D721Med (cell line): ENCODE measurements at places on chromosomes 3 and 15.

GRCh38 chr3:5813521-5813920 lies 626.0 kb downstream of the EDEM1 start:
- DNase-seq: no peak

DNA sequence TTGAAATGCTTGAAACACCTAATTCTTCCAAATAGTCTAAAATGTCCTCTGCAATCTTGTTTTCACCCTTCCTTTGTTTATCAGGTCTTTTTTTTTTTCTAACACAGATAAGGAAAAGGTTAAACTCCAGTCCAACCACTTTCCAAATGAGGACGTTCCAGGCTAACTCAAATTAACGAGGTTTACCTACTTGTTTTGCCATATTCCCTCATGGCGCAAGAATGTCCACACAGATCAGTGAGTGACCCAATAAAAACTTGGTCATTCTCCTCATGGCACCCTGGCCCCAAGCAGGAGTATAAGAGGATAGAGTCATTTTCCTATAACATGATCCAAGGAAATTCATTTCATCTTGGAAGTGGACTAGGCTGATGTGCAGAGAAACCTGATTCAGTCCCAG lies 6.6 kb upstream of the LIPC start:
- no peak for DNase-seq

DNA sequence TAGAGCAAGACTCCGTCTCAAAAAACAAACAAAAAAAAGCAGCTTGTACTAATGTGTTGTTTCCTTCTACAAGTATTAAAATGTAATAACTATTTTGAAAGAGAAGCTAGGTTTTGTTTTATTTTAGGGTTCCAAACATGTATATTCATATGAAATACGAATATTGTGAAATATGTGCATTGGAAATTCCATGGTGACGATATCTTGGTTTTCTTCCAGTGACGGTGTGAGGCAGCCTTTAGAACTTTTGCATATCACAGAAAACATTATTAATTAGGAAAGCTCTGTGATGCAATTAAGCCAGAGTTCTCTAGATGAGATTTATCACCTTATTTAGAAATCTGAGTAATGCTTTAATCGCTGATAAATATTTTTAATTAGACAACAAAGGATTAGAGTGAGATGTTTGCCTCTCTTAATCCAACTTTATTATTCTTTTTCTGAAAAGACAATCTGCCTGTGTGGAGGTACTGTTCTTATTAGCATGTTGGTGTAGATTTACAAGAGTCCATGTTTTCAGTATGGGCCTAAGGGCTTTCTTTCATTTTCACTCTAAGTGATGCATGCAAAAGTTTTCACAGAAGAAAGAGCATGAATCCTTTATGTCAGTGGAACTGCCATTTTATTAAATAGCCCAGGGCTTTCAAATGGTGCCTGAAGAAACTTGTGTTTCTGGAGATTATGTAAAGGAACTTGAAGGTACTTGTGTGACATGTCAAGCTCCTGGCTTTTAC lies 37.7 kb upstream of the SAMMSON start:
- DNase-seq: no peak

DNA sequence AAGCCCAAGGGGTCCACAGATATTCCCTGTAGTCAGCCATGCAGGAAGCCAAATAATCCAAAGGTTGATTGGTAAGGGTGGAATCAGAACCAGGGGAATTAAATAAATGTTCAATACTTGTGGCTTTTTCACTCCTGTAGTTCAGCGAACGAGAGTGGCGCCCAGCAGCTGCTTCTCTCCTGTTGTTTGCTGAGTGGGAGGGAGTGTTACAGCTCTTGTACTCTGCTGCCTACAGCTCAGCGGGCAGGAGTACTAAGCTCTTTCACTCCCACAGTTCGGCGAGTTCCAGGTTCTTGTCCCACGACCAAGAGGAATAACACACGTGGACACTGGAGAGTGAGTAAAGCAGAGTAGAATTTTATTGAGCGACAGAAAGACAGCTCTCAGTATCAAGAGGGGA lies 105.9 kb downstream of the MOBP start:
- no peak for DNase-seq

GRCh38 chr3:32820971-32821685 lies 3.3 kb downstream of the TRIM71 start:
- DNase-seq: no peak

DNA sequence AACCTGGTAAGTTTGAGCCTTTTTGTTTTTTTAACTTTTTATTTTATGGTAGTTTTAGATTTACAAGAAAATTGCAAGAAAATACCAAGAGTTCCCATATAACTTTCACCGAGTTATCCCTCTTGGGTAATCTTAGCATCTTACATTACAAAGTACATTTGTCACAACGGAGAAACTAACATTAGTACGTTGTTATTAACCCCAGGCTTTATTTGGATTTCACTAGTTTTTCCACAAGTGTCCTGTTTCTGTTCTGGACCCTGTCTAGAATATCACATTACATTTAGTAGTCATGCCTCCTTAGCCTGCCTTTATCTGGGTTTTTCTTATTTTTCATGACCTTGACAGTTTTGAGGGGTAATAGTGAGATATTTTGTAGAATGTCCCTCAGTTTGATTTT lies 53.5 kb upstream of the KPNA4 start:
- no peak for DNase-seq

DNA sequence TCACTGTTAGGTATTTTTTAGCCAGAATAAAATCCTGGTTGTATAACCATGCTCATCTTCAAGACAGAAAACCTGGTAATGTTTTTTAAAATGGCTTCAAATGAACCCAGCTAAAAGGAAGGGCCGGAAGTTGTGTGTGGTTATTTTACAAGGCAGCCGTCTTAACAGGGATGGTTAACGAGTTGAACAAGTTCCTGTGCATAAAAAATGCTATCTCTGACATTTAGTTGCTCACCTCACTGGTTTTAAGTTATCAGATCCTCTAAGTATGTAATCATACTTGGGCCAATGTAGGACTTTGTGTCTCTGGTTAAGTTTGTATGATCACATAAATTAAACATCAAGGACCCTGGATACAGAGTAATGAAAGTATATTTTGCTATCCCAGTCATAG lies 2.1 kb downstream of the ATP11B start:
- no peak for DNase-seq

GRCh38 chr3:59606638-59607266 lies 556.9 kb upstream of the CFAP20DC start:
- DNase-seq: no peak

GRCh38 chr3:4841225-4841624 lies 138.0 kb upstream of the BHLHE40 start:
- DNase-seq: no peak

GRCh38 chr15:37034392-37034791 lies 66.0 kb downstream of the MEIS2 start:
- DNase-seq: no peak

DNA sequence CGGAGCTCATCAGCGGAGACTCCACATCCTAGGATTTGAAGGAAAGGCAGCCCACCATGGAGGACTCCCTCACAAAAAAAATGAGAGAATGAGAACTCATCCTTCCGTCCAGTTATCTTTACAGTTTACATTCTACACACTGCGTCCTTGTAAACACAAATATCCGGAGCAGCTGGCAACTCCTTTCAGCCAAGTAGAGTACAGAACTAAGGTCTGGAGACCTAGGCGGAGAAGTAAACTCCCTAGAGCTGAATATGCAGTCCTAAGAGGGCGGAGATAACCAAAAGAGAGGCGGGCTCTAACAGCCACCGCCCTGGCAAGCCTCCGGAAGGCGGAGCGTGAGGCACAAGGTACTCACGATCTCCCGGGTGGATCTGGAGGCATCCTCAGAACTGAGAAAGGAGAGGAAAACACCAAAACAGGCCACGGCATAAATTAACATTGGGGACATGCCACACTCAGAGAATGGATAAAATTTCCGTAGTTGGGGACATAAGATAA lies 924 bp upstream of the SIN3A start:
- DNase-seq: no peak

DNA sequence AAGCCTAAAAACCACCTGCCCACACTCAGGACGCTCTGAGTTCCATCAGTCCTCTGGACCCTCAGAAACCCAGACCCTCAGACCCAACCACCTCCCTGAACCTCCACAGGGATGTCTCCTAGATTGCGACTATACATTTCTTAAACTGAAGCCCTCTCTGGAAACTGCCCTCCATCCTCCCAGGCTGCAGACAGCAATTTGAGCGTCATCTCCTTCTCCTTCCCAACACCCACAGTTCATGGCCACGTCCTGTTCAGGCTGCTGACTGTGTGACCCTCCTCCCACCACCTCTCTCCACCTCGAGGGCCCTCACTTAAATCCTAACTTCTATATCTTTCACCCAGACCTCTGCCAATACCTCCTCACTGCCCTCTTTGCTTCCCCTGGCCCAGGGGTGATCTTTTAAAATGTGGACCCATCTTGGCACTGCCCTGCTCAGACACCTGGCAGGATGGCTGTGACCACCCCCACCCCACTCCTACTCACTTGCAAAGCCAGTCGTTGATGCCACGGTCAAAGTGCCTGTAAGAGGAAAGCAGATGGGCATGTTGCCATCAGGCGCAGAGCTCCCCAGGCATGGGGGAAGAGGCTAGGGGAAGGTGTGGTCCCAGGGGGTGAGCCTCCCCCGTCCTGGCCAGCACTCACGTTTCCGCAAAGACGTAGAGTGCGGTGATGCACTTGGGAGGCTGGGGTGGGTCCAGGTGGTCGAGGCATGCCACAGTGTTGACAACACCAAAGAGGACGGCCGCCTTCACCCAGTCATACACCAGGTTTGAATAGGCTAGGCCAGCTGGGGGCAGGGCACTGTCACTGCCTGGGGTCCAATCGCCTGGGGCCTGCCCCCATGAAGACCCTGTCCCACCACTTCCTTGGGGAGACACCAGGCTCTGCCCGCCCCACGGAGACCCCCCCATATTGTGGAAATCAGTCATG lies 6.0 kb downstream of the HHATL start:
- no peak for DNase-seq

GRCh38 chr3:157129803-157130466 lies 30.0 kb downstream of the CCNL1 start:
- no peak for DNase-seq

DNA sequence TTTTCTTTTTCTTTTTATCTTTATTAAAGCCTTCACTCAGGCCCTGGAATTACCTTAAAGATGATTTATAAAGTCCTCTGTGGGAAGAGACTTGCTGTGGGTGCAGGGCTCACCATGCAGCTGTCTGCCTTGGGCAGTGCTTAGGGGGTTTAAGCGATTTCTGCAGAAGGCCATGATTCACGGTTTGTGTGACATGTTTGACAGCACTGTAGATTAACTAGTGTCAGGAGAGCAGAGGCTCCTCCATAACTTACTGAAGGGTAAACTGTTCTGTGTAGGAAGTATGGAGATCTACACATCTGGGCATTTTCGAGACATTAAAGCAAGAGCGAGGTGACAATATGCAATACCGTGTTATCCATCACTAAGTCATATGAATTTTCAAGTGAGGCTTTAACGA lies 137.7 kb downstream of the LRIG1 start:
- no peak for DNase-seq

GRCh38 chr15:58460872-58461271 lies 29.1 kb downstream of the LIPC start:
- DNase-seq: no peak

DNA sequence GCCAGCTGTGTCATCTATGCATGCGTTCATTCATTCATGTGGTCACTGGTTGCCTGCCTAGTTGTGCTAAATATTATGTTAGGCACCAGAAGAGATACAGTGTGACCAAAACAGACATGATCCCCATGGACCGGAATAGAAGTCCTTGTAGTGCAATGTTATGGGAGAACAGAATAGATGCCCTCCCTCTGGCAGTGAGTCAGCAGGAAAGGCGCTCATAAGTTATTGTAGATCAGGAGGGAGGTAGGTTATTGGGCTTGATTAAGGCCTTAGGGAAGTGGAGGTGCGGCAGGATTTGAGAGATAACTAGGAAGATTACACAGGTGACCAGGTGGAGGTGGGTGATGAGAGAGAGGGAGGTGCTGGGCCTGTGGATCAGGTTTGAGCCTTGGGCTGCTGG lies 5.2 kb downstream of the MCTP2 start:
- no peak for DNase-seq

- no peak for DNase-seq
These were observed 2.1 kb upstream of the PARP14 start for GRCh38 chr3:122678506-122678905.

DNA sequence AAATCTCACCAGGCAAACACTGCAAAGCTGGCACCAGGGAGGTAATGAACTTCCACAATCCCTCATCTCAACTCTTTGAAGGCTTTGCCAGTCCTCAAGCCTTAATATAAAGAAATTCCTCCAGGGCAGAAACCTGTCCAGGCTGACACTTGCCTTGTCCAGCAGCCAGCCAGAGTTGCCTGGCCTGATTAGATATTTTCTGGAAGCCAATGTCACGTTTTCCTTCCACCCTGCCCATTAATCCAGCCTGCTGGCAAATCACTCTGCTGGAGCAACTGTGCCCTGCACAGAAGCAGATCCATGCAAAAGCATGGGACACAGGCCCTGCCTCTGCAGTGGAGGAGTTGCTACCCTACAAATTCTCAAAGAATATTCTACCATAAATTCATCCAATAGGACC lies 56.5 kb downstream of the HEG1 start:
- DNase-seq: no peak

GRCh38 chr3:117550766-117551165 lies 841.2 kb downstream of the TUSC7 start:
- DNase-seq: no peak

- DNase-seq: no peak
These were observed 116.7 kb downstream of the RASA2 start for GRCh38 chr3:141603473-141604035.

DNA sequence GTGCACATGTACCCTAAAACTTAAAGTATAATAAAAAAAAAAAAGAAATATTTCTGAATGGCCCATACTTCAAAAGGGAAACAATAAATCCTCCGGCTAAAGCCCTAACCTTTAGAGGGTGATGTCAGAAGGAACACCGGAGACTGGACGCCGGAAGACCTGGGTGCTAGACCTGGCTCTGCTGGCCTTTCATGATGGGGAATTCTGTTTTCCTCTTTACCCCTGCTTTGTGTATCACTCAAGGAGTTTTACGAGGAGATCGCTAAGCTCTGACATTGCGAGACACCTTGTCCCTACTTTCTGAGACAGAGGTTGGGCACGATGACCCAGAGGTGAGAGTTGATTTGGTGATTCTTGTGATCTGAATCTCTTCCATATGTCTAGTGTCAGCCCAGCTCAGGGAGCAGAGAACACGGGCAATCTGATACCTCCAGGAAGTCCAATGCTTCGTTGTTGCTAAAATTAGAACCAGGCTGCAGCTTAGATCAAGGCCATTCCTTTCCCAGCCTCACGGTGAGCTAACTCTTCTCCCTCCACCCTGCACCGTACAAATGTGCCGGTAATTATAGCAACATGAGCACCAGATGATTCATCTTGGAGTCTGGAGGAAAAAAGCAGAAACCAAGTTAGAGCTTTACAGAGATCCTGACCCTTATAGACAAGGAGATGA lies 42.0 kb upstream of the CFAP161 start:
- no peak for DNase-seq

GRCh38 chr3:1287815-1288214 lies 195.0 kb downstream of the CNTN6 start:
- DNase-seq: no peak

DNA sequence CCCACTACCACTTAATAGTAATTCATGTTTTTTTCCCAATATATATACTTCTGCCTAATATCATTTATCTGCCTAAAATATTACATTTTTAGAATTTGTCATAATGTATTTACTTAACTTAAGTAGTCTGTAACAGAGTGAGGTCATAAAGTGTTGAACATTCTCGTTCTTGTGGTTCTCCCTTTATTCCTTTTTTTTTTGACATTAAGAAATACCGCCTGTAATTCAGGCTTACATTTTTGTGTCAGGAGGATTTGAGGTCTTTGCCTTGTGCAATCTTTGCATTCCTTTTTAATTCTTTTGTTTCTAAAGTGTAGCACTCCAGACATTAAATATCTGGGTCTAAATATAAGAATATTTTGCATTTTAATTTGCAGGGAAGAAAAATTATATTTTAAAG lies 315.4 kb downstream of the PTPRG start:
- DNase-seq: no peak
